ENCODE measurements at places on chromosomes 13 and 19. TPM values are rescaled to one million over a fixed set of nuclear protein-coding genes. Genes with fewer than 3 reads are reported as not detected.

DNA sequence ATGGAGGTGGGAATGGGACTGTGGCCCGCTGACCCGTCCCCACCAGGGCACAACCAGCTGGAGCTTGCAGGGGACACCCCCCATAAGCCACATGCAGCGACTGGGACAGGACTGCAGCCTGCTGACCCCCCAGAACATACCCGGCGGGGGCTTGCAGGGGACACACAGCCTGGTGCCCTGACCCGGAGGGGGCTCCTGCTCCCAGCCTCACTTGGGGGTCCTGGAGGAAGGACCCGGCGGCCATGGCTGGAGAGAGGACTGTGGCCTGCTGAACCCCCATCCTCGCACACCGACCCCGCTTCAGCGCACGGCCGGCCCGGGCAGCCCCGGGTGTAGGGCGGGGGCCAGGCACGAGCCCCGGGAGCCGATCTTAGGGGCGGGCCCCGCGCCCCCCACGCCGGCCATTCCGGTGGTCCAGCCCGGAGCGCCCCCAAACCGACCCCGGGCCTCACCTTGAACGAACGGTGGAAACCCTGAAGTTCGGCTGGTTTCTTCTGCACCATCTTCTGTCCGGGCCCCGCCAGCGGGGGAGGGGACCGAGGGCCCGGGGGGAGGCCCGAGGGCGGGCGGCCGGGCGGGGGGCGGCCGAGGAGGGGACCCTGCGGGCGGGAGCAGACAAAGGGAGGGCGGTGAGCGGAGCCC is 574 bp downstream of the MKNK2 start:
- DNase-seq = no peak

GRCh38 chr13:113817860-113818691 is 45.8 kb downstream of the GAS6 start:
- DNase-seq = no peak

C3 gene
- 0.34 TPM for total RNA-seq

ERICH6B gene
- total RNA-seq = not detected

SKA3 gene
- total RNA-seq = 39.5 TPM

C1QTNF9 gene
- not detected for total RNA-seq
